ENCODE measurements at places on chromosomes 3 and 15.

DNA sequence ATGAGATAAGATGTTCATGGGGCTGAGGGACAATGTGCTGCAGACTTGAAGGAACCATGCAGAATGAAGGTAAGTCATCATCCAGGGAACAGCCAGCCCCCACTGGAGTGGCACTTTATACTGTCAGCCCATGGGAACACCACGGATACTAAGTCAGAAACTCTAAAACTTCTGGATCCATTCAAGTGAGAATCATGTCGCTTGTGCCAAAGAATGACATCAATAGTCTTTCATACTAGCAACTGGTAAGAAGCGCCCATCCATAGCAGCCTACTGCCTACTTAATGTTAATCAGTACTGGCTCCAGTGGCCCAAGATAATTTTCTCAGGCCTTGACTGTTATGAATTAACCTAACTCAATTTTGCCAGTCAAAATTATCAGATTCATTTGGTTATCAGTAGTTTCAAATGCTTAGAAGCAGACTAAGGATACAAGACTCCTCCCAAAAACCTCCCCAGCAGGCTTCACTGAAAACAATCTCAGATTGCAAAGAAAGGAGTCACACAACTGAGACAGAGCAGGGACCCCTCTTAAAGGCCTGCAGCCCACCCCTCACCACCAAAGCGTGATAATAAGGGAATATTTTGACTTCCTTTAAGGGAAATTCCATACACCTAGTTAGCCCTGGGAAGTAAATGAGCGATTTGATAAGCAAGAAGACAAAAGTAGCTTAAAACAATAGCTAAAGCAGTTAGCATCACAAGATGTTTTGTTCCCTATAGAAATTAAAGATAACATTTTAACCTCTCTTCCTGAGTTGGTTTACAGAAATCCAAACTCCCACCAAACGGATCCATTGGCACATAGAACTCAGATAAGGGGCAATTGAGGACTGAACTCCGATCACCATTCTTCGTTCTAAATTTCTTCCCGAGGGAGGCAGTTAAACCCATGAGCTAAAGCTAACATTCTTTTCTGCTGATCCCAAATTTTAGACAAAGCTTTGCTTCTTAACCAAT lies 98.8 kb downstream of the TGFBR2 start:
- DNase-seq: no peak

DNA sequence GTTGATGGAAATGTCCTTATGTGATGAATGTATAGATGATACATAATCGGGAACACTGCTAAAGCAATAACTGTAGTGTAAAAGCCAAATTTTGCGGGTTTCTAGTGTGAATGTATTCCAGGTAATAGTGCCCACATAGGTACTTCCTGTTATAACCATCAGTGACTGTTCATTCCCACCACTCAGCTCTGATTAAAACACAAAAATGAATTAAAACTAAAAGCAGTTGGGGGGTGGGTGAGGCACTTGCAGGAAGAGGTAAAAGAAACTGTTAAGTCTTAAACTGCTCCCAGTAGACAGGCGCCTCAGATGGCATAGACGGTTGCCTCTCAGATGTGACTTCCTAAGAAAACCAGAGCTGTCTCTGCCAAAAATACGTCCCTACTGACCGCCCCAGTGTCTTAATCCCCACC lies 893 bp upstream of the MTHFS start:
- no peak for DNase-seq

- no peak for DNase-seq
Observed at GRCh38 chr3:15983232-15983631, 185.5 kb upstream of the ANKRD28 start.

- DNase-seq: no peak
Observed at GRCh38 chr15:99818872-99819271, 85.6 kb upstream of the LYSMD4 start.

GRCh38 chr3:179852142-179852905 lies 184.4 kb downstream of the PEX5L start:
- DNase-seq: peak; percentile 7

DNA sequence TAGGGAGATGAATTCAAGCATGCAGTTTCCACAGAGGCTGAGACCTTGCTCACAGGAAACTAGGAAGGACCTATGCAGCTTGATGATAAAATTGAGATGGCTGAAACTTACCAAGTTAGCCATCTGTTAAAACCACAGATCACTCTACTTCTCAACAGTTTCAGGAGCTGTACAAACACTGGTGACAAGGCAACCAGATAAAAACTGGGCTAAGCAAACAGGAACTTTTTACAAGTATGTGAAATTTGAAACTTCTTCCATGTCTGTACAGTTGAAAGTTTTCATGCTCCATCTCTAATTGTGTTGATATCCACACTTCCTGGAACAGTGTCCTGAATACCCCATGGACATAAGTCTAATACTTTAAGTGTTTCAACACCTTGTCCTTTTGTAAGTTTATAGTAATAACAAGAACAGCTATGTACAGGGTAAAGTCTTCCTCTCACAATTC lies 78.2 kb downstream of the FAIM start:
- peak; percentile 90 for DNase-seq

DNA sequence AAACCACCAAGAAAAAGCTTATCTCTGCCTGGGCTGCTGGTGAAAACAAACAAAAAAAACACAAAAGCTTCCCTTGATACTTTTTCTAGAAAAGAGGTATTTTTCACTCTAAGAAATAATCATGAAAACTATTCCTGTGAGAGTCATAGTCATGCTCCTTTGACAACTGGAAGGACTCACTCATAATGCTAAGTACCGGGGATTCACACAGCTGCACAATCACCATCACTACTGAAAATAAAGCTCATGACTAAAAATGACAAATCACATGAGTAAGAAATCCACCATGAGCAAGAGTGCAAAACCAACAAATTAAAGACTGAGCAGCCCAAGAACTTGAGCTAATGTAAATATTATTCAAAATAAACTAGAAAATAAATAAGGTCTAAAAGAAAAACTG lies 10.6 kb upstream of the POU1F1 start:
- DNase-seq: no peak

- DNase-seq: no peak
Observed at GRCh38 chr3:100503448-100503847, 11.0 kb downstream of the TMEM45A start.

DNA sequence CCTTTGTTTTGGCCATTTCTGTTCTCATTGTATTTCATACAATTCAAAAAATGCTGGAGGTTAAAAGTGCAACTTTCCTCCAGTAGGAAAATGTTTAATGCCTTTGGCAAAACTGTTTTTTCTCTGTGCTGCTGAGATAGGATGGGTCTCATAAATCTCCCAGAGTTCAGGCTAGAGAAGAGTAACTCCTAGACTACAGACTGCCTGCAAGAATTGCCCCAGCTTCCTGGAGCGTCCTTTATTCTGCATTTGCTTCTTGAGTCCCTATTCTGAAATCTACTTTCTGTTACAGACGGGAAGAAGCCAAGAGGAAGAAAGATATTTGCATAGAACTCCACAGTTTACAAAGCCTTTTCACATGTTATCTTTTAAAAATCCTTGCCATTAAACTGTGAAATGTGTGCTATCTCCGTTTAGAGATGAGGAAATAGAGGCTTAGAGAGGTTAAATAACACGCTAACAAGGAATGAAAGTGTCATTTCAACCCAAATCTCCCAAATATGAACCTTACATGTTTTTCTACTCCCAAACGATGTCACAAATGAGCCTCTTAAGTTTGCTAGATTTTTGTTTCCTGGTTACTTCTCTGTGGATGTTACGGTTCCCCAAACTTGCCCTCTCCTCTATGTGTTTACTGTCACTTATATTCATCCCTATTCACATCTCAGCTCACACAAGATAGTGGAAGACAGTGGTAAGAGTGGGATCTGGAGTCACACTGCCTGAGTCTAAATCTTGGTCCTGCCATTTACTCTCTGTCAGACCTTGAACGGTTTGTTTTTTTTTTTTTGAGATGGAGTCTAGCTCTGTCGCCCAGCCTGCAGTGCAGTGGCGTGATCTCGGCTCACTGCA lies 17.4 kb downstream of the NANOGP8 start:
- no peak for DNase-seq

DNA sequence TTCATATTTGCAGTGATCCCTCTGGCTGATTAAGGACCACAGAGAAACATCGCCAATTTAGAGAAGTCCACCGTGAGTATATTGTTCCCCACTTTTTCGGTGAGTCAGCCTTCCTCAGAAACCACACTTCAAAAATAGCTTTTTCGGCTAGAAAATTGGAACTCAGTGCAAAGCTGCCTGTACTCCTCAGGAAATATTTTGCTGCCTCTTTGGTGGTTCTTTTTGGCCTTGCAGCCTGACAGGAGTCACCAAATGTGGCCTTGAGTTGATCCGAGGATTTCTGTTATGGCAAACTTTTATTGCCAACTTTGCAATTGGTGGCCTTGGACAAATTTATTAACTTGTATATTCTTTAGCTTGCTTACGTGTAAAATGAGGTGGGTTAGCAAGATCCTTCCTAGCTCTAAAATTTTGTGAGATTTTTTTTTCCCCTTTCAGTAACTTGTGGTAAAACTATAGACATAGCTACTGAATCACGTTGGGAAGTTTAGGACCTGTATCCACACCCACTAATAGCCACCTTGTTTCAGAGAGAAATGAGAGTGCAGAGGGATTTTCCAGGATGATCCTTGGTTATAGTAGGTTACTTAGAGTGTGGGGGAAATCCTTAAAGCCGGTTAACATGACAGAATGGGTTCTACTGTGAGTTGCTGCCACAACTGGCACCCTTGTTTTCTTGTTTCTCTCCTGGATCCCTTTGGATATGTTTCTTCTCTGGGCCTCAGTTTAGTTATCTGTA lies 9.9 kb downstream of the ARL6IP5 start:
- no peak for DNase-seq

GRCh38 chr15:35618260-35619188 lies 72.6 kb upstream of the DPH6 start:
- peak; percentile 29 for DNase-seq

DNA sequence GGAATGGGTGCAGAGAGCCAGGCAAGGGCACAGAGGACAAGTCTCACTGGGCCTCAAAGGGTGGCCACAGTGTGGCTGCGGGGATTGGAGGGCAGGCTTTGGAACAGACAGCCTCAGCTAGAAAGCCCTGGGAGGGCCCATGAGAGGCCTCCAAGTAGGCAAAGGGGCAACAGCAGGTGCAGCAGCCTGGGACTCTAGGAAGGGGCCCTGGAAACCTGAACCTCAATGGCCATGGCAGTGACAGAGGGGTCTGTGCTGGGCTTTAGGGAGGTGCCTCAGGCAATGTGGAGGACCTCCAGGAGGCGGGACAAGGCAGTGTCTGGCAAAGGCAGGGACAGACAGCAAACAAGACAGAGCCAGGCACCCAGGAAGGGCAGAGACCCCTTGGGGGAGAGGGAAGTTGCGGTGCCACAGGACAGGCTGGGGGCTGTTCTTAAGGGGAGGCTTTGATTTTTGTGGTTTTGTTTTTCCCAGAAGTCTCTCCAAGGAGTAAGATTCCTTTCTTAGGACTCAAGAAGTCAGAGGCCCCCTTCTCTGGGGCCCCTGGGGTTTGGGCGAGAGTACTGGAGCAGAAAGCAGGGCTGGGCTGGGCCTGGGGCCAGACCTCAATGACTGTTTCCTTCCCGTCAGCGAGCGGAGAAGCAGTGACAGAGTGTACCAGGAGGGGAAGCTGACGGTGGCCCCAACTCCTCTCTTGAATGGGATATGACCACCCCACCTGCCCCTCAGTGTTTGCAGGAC lies 9.7 kb downstream of the STOML1 start:
- peak; percentile 95 for DNase-seq

DNA sequence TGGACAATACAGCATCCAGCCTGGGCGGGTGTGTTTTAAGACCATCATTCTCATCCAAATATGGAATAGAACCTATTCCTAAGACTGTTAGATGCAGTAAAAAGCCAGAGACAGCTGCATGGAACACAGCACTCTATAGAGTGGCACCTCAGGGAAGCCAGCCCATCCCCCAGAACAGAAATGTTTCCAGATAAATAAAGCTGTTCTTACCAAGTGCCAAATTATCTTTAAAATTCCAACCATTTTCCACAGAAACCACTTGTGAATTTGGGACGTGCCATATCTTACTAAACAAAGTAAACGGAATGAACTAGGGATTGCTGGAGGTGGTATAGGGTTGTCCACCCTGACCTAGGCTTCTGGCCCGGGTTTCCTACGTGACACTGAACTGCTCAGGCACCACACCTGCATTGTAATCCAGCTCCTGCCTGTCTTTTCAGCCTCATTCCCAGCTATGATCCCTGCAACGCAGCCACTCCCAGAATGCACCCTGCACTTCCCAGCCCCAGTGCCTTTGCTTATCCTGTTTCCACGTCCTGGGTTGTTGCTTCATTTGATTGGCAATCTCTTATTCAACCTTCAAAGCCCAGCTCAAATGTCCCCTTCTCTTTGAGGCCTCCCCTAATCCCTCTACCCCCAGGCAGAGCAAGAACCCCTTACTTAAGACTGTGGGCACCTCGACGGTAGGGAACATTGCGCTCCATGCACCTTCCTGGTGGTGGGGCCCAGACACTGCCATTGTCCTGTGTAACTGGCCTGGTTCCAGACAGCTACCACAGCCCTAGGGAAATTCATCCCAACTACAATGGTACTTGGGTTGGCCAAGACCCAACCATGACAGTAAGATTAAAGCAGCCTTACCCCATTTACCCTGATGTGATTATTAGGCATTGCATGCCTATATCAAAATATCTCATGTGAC lies 100.2 kb downstream of the IQSEC1 start:
- no peak for DNase-seq

DNA sequence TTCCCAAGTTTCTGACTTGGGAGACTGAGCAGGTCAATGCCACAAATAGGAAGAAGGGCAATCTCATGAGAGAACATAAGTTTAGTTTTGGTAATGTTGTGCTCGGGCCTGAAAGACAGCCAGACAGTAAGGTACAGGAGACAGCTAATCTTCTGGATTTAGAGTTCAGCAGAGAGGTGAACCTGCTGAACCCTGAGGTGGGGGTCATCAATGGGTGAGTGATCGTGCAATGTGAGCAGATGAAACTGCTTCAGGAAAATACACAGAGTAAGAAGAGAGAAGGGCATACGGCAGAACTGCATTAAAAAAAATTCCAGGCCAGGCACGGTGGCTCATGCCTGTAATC lies 23.3 kb downstream of the RUBCN start:
- DNase-seq: no peak

DNA sequence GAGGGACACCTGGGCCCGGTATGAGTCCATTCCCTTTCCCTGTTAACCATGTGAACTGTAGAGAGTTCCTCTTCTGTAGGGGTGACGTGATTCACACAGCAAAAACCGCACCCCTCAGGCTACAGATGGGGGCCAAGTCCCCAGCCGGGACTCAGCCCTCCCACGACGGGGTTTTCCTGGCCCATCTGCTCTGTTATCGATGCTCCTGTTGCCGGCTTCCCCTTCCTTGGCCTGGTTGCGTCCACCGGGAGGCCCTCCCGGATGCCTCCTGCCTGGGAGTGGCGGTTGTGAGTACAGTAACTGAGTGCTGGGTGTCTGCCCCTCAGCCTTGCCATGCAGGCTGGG lies 817 bp upstream of the PLXNA1 start:
- DNase-seq: no peak

GRCh38 chr15:77901251-77901881 lies 176.1 kb downstream of the TBC1D2B start:
- no peak for DNase-seq

- no peak for DNase-seq
Observed at GRCh38 chr15:32953533-32953910, 235.7 kb downstream of the GREM1 start.

GRCh38 chr3:38658841-38659240 lies 9.4 kb upstream of the SCN5A start:
- DNase-seq: no peak
